HEK293T (cell line): ENCODE measurements at places on chromosomes 1 and 21.

GRCh38 chr1:236168716-236169429, 26.5 kb downstream of the GPR137B start:
- no peak for DNase-seq

DNA sequence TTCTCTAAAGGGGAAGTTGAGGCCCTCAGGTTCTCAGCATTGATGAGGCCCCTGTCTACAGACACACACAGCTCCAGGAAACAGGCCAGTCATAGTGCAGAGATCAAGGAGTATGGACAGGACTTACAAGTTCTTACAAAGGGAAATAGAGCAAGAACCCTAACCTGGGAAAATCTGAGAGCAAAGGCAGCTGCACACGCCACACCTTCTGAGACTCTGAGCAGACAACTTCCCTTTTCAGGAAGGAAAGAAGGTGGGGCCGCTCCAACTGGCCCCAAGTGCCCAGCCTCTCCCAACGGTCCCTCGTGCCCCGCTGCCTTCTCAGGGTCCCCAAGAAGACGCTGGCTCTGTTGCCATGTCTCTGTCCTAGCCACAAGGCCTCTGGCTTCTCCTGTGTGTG, 3.6 kb downstream of the NOC2L start:
- no peak for DNase-seq

- DNase-seq: no peak
These were observed 135.0 kb downstream of the PTPRU start for GRCh38 chr1:29371332-29371731.

GRCh38 chr1:209513226-209513625, 70.3 kb upstream of the CAMK1G start:
- peak; percentile 67 for DNase-seq

DNA sequence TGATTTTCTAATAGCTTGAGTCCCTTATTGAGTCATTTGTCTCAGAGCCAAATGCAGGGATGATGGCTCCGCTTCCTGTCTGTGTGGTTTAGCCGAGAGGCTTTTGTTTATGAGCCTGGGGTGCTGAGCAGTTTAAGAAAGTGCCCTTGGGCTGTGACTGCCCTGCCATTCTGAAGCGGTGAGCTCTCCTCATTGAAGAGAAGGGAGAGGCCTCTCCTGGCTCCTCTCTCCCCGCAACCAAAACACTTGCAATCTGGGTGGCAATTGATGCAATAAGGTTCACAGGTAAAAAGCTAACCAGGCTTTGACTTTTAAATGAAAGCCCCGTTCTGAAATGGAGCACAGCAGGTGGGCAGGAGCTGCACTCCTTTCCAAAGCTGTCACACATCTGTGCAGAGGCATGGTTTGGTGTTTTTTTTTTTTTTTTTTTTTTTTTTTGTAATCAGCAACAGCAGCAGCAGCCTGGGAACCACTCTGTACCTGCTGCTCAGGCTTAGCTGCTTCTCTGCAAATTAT, 403.7 kb downstream of the SIPA1L2 start:
- DNase-seq: no peak
